ENCODE measurements at places on chromosomes 3 and 15.

- DNase-seq, result peak; percentile 68
These were observed 128.0 kb downstream of the LRIG1 start for GRCh38 chr3:66372681-66373350.

- DNase-seq, result no peak
These were observed 24.3 kb upstream of the CLDN1 start for GRCh38 chr3:190346541-190346940.

GRCh38 chr3:76724706-76725105, 315.2 kb upstream of the ROBO2 start:
- DNase-seq, result no peak

- no peak for DNase-seq
These were observed 44.8 kb upstream of the GUCA1C start for GRCh38 chr3:108998436-108998835.

- DNase-seq, result no peak
These were observed 66.3 kb upstream of the CRTC3 start for GRCh38 chr15:90463381-90463780.

DNA sequence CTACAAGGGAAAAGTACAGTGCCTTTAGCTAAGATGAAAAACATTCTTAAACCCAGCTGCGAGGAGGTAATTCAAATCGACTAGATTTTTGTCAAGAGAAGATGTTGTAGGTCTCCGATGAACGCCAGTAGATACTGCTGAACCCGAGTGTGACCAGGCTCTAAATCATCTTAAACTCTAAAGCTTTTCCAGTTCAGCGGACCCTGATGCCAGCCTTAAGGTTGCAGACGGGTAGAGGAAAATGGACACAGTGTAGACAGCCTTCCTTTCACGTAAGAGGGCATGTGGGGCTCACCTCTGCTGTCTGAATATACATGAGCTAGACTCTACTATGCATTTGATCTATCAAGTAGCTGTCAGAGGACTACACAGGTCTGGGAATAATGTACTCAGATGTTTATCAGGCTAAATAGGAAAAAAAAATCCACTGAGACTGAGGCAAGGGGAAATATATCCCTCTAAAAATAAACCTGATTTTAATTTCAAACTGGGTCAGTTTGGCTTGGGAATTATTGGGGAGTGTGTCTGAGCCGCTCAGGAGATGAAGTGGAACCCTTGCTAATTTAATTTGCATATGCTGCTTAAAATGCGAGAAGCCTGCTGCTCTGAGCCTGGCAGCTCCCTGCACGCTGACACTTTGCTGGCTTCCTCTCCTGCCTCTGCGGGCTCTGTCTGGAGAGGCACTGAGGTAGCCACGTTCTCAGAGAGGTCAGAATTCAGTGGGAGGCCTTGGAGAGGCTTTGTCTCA, 151.9 kb downstream of the CADPS start:
- DNase-seq, result no peak

DNA sequence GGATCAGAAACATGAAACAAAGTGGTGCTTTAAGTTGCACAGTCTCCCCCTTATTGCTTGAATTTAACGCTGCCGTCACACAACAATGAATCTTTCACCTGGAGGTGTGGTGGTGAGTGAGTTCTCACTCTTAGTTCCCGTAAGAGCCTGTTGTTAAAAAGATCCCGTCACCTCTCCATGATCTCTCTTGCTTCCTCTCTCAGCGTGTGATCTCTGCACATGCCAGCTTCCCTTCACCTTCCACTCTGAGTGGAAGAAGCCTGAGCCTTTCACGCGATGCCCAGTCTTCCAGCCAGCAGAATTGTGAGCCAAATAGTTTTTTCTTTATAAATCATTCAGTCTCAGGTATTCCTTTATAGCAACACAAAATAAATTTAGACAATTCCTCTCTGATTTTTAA, 136.7 kb upstream of the CHL1 start:
- DNase-seq, result no peak

GRCh38 chr15:31294067-31294466, 32.6 kb upstream of the KLF13 start:
- DNase-seq, result no peak

- no peak for DNase-seq
These were observed 89.5 kb downstream of the ANP32A start for GRCh38 chr15:68730976-68731897.

- DNase-seq, result no peak
These were observed 130.6 kb upstream of the ZBED2 start for GRCh38 chr3:111725706-111726105.

- DNase-seq, result no peak
These were observed 100.1 kb downstream of the DPH6 start for GRCh38 chr15:35445891-35446290.

DNA sequence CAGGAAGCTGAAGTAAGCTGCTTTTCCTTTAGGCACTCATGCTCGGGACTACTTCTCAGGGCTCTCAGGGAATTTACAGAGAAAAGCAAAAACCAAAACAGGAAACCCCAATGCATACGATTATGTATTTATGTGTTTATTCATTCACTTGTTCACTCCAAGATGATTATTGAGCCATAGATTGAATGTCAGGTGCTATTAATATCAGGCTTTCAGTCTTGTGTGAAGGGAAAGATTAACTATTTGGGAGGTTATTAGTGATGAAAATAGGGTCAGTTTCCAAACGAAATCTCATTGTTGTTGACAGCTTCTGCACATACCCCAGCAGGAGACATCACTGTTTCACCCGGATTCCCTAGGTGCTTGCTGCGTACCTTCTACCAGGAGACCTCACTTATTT, 135.8 kb downstream of the NEK11 start:
- no peak for DNase-seq

GRCh38 chr3:127629467-127630403, 750 bp downstream of the PODXL2 start:
- DNase-seq, result peak; percentile 51

GRCh38 chr3:155303540-155304097, 10.1 kb upstream of the STRIT1 start:
- DNase-seq, result no peak

- no peak for DNase-seq
These were observed 2.5 kb downstream of the SLC22A13 start for GRCh38 chr3:38268087-38268486.

- no peak for DNase-seq
These were observed 559.9 kb downstream of the MAGI1 start for GRCh38 chr3:65478551-65479500.

DNA sequence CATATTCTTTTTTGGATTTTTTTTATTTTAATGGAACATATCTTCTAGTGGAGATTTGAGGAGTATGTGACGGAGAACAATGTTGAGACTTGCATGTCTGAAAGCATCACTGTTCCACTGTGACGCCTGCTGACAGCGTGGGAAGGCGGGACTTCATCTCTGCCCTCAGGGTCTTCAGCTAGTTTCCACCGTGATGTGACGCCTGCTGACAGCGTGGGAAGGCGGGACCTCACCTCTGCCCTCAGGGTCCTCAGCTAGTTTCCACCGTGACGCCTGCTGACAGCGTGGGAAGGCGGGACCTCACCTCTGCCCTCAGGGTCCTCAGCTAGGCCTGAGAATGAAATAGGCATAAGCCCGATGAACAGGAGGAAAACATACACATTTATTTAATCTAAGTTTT, 70.7 kb downstream of the LMLN start:
- DNase-seq, result no peak

DNA sequence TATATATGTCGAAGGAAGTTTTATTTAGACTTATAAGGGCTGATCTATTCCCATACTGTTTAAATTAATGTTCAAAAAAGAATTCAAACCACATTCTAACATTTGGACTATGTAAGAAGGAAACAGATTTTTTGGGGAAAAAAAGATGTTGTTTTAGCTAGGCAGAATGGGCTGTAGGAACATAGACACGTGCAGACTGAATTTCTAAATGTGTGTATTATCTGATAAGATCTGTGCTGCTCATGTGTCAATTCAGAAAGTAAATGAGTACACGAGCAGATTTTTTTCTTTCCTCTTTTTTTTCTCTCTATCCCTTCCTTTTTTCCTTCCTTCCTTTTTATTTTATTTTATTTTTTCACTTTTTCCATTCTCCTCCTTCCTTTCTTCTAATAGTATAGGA, 259.5 kb upstream of the KCNH8 start:
- DNase-seq, result no peak

GRCh38 chr3:114651555-114651954, 357.7 kb downstream of the TIGIT start:
- DNase-seq, result no peak

- DNase-seq, result no peak
These were observed 50.5 kb upstream of the LRRFIP2 start for GRCh38 chr3:37224879-37225278.

- no peak for DNase-seq
These were observed 9.5 kb upstream of the DPPA4 start for GRCh38 chr3:109346770-109347295.

GRCh38 chr15:65743637-65744252, 48.3 kb downstream of the DENND4A start:
- DNase-seq, result no peak

DNA sequence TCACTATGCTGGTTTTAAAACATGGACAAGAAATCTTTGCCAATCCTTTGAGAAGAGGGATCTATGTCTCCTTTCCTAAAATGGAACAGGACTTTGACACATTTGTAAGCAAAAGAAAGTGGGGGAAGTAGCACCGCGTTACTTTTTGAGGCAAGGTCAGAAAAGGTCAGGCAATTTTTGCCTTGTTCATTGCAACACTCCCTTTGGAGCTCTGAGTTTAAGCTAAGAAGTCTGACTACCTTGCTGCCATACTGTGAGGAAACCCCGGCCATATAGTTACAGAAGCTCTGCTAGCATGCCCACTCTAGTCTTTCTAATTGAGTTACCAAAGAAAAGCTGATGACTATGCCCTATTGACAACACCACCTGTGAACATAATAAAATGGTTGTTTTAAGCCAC, 1.4 kb downstream of the FAM227B start:
- DNase-seq, result no peak

DNA sequence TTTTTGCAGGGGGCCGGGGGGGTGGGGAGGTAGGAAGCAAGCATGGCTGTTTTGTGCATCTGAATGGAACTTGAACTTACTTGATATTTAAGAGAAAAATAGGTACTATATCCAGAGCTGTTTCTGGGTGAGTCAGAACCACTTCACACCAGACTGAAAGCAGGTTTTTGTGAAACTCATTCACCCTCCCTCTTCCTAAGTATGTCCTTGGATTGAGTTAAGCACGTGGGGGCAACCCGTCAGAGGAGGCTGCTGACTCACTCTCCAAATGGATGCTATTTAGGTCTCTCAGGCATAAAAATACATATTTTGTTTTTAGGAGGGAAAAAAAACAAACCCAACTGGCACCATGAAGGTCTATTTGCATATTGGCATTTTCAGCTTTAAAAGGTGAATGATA, 270.3 kb downstream of the RYR3 start:
- no peak for DNase-seq

DNA sequence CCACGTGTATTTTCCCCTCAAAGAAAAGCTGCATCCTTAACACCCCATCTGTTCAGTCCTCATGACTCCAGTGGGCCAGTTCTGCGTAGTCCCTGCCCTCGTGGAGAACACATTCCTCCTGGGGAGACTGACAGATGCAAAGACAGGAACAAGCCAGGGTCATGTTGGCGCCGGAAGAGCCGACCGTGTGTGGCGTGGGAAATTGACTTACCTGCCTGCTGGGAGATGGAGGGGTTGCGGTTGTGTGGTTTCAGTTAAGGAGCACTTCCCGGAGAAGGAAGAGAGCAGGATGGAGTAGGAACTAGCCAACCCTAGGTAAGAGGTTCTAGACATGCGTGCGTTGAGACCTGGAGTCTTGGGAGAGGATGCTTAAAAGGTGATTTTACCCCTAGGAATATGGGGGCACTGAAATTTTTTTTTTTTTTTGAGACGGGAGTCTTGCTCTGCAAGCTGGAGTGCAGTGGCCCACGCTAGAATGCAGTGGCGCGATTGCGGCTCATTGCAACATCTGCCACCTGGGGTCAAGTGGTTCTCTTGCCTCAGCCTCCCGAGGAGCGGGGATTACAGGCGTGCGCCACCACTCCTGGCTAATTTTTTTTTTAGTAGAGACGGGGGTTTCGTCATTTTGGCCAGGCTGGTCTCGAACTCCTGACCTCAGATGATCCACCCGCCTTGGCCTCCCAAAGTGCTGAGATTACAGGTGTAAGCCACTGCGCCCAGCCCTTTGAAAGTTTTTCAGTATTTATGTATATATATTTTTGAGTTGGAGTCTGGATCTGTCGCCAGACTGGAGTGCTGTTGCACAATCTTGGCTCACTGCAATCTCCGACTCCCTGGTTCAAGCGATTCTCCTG, 1.4 kb downstream of the VHL start:
- peak; percentile 27 for DNase-seq

DNA sequence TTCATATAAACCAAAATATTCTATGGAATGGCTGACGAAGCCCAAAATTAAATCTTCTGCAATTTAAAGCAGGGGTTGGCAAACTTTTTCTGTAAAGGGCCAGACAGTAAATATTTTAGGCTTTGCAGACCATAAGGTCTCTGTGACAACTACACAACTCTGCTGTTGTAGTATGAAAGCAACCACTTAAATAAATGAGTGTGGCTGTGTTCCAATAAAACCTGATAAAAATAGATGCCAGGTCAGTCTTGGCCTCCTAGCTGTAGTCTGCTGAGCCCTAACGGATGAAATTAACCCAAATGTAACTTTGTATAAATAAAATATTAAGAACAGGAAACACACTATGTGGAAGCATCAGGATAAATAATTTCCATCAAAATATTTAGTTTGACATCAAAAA, 104.2 kb downstream of the FBXL22 start:
- DNase-seq, result no peak

- peak; percentile 39 for DNase-seq
These were observed 54.5 kb upstream of the GOLGA6B start for GRCh38 chr15:72599855-72600464.

DNA sequence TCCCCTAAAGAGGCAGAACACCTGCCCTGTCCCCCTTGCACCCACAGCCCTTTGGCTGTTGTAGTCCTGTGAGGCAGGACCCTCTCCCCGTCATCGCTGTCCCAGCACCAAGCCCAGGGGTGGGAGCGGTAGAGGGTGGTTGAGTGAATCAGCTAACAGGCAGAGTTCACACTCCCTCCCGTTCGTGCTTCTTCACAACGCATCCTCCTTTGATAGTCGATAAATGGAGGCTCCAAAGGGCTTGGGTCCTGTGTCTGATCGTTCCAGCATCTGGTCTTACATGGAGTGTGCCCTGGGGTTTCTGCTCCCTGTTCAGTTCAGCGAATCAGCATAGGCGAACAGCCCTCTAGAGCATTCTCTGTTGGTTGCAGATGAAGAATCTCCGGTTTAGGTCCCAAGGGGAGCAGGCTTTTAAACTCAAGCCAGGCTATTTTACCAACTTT, 820 bp upstream of the HMCES start:
- DNase-seq, result peak; percentile 7

DNA sequence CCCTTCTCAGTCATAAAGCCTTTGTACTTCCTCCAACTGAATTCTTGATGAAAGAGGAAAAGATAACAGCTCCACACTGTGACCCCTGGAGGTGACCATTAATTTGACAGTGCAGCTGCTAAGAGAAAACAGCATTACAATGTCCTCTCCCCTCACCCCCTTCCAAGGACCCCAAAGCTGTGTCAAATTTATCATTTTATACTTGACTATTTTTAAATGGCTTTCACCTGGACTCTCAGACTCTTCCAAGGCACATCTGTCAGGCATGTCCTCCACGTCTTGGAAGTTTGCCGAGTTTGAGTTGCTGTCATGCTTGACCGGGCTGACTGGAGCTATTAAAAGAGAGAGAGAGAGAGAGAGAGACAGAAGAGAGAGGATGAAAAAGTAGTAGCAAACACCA, 236.5 kb downstream of the WDR72 start:
- no peak for DNase-seq
